Activated CD4-positive, alpha-beta T cell treated with anti-CD3 and anti-CD28 coated beads for 48 hours (primary cell): ENCODE measurements at places on chromosomes 3 and 15.

DNA sequence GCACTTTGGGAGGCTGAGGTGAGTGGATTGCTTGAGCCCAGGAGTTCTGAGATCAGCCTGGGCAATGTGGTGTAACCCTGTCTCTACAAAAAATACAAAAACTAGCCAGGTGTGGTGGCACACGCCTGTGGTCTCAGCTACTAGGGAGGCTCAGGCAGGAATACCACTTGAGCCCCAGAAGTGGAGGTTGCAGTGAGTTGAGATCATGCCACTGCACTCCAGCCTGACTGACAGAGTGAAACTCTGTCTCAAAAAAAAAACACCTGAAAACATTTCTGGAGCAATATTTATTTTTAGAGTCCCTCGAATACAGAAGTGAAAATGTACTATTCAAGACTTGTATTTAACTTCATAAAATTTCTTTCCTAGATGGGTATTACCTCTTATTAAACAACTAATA, 4.6 kb downstream of the SPCS1 start:
- no peak for DNase-seq

GRCh38 chr3:37887824-37888223, 26.1 kb downstream of the CTDSPL start:
- no peak for DNase-seq

GRCh38 chr3:52479877-52480575, 15.1 kb upstream of the STAB1 start:
- DNase-seq: no peak

DNA sequence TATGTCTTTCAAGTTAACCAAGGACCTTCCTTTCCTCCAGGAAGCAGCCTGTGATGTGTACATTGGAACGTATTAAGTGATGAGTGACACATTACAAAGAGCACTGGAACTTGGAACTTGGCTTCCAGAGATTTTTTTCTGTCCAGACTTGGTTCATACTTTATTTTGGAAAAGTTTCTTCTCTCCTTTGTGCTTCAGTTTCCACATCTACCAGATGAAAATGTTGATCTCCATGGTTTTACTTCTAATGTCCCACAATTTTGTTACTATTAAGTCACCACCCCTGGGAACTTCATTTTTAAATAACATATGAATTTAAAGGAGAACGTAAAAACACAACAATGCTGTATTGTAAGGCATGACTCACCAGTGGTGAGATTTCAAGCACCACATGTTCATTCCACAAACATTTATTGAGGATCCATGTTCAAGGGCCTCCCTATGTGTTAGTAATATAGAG, 290.7 kb upstream of the LMCD1 start:
- no peak for DNase-seq

- no peak for DNase-seq
These were observed 10.6 kb upstream of the ATP2B2 start for GRCh38 chr3:10515884-10516495.

- no peak for DNase-seq
These were observed 58.2 kb downstream of the ZNF445 start for GRCh38 chr3:44419116-44419922.

DNA sequence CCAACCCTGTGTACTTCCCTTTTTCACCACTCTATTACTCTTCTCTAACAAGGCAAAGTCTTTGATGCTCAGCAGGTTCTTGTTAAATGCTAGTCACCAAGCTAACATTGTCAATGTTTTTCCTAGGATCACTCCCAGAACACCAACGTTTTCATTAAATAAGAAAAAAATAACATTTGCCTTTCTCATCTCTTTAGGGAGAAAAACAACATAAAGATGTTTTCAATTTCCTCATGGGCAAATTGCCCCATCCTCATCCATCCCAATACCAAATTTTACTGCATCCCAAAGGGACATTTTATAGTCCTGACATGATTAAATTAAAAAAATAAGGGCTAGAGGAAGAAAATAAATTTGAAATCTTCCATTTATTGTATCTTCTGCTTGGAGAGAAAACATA, 106.5 kb downstream of the SUCNR1 start:
- no peak for DNase-seq

GRCh38 chr3:55802816-55803215, 315.7 kb upstream of the WNT5A start:
- no peak for DNase-seq

GRCh38 chr15:50880651-50881114, 27.8 kb upstream of the AP4E1 start:
- DNase-seq: no peak

DNA sequence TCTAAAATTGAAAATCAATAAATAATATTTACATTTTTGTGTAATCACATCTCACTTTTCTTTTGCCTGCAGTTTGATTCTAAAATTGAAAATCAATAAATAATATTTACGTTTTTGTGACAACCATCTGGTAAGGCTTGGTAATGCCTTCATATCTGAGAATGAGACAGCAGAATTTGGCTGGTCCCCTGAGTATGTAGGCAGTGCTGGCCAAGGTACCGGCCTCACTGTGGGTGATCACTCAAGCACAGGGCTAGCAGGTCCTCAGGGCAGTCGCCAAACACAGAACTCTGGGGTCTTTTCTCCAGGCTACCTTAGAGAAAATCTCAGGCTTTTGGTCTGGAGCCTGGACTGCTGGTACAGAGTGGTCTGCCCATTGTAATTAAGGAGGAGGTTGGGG, 26.2 kb downstream of the RTP3 start:
- DNase-seq: no peak

DNA sequence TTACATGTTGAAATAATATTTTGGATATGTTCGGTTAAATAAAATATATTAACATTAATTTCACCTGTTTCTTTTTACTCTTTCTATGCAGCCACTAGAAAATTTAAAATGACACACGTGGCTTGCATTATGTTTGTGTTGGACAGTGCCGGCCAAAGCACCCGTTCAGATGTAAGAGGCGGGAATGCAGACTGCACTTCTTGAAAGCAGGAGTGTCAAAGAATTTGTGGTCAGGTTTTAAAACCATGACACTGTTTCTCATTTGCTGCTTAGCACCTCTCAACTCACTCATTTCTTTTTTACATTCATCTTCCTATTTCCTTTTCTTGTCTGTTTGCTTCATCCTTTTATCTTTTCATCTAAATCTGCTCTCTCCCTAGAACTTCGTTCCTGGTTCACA, 35.3 kb upstream of the MINAR1 start:
- DNase-seq: no peak

DNA sequence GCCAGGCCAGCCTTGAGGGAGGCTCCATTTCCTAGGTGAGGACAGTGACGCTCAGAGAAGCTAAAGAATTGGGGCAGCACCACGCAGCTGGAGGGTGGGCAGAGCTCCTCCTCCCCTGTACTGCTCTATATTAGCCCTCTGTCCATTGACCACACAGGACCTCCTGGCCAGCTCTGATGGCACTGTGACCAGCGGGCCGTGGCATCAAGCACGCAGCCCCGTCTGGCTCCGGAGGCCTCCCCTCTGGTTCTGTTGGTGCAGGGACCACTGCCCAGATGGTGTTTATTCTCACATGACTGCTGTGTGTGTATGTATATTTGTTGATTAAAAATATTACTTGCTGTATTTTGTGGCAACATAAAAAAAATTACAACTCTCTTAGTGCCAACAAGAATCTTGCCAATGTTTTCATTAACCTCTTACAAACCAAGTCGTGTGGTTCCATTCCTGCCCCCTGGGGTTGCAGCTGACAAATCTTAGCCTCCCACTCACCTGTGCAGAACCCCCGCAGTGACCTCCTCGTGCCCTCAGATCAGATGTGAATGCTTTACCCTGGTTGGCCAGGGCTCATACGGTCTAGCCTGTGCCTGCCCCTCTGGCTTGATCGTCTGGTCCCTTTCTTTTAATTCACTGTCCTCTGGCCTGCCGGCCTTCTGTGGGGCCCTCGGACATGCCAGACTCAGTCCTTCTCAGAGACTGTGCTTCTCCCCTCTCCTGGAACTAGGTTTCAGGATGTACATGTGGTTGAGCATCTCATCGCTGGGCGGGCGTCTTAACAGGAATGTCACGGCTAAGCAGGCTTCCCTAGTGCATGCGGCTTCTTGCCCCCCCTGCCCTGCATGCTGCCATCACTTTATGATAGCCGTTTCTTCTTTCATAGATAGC, 14.8 kb downstream of the CHCHD6 start:
- DNase-seq: no peak

- DNase-seq: no peak
These were observed at the start of gene CHRD for GRCh38 chr3:184379358-184380184. Gene CHRD (plus strand): TSS chr3:184380054. CDS start chr3:184380319, 265 bp downstream.

GRCh38 chr15:67080900-67081431, 15.6 kb downstream of the SMAD3 start:
- DNase-seq: peak; percentile 82

- no peak for DNase-seq
These were observed 30.1 kb upstream of the SPTSSB start for GRCh38 chr3:161401389-161401788.

DNA sequence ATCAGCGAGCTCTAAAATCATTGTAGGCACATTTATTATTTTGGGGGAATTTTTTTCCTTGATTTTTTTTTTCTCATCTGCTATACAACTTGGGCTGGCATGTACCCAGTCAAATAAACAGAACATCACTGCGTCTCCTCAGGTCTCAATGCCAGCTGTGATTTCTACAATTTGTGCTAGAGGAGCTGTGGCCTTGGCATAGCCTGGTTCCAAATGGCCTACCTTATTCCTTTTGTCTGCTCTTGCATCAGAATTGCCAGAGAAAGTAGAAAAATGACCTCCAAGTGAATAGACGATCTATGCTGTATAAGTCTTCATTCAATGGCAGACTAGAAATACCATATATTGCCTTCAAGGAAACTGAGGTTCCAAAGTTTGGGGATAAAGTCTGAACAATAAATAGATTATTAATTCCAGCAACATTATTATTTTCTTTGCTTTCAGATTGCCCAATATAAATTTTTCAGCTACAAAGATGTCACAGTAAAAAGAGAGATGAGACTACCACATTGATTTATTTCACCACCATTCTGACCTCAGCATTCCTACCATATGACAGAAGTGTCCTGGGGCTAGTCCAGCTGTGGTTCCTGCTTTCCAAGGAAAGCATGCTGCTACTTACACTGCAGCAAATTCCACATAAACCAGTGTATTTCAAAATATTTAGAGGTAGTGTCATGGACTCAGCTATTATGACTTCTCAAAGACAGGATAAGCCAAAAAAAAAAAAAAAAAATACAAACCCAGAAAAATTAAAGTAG, 493.9 kb upstream of the ZNF385D start:
- DNase-seq: no peak

GRCh38 chr3:148319161-148319915, 378.4 kb upstream of the AGTR1 start:
- no peak for DNase-seq

DNA sequence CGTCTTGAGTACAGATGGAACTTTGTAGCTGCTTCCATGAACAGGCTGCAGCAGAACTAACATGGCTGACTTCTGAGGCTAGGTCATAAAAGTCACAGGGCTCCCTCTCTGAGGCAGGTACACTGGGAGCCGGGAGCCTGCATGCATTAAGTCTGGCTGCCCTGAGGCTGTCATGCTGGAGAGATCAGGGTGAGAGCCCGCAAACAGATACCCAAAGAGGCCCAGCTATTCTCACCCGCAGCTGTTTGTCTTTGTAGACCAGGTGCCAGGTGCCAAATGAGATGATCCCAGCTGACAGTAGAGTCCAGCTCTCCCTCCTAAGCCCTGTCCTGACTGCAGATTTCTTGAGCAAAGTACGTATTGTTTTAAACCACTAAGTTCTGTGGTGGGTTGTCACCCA, 8.6 kb upstream of the SLCO3A1 start:
- DNase-seq: no peak

GRCh38 chr3:15673536-15673935, 72.0 kb downstream of the BTD start:
- no peak for DNase-seq

- no peak for DNase-seq
These were observed 229.7 kb downstream of the ISL2 start for GRCh38 chr15:76566276-76566675.

- DNase-seq: peak; percentile 59
These were observed 564 bp upstream of the PIGZ start for GRCh38 chr3:196969134-196969659.

GRCh38 chr3:101577286-101577685, 3.3 kb downstream of the PCNP start:
- DNase-seq: no peak

DNA sequence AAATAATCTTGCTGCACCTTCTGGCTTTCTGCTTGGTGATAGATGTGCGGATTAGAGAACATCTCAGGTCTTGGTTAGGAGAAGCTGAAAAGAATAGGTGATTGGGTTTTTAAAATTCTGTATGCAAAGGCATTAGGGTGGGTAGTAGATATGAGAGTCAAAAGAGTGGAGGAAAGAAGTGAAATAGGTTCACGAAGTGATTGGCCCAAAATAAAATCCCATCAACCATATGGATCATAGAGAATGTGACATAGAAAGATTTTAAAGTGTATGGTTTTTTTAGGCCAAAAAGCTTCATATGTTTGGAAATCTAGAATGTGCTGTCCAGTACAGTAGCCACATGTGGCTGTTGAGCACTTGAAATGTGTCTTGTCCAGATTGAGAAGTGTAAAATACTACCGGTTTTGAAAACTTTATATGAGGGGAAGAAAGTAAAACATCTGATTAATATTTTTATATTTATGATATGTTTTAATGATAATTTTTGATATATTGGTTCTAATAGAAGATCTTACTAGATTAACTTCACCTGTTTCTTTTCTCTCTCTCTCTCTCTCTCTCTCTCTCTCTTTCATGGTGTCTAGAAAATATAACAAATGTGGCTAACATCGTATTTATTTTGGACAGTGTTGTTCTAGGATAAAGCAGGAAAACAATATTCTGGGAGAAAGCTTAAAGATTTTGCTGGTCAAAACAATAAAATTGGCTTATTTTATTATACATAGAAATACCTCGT, 2.9 kb downstream of the MBNL1 start:
- DNase-seq: no peak

DNA sequence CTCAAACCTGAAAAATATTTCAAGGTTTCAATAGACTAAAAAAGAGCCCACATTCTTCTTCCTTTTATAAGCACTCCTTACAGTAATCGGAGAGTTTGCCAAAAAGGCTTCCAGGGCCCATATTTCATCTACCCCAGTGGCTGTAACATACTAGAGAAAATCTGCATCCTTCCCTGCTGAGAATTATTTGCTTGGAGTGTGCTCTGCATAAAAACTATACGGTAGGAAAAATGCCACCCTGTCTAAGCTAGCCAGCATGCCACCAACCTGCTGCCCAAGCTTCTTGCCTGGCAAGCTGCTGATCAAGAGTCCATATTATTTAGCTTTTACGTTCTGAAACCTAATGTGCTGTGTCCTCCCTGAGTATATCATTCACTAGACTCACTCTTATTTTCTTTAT, 107.1 kb downstream of the FGF12 start:
- no peak for DNase-seq
